ENCODE measurements at places on chromosomes 1 and 21.

- DNase-seq: no peak
These were observed 7.6 kb downstream of the NHLH1 start for GRCh38 chr1:160374306-160375110.

GRCh38 chr1:21164266-21164665 is 12.4 kb downstream of the EIF4G3 start:
- no peak for DNase-seq

DNA sequence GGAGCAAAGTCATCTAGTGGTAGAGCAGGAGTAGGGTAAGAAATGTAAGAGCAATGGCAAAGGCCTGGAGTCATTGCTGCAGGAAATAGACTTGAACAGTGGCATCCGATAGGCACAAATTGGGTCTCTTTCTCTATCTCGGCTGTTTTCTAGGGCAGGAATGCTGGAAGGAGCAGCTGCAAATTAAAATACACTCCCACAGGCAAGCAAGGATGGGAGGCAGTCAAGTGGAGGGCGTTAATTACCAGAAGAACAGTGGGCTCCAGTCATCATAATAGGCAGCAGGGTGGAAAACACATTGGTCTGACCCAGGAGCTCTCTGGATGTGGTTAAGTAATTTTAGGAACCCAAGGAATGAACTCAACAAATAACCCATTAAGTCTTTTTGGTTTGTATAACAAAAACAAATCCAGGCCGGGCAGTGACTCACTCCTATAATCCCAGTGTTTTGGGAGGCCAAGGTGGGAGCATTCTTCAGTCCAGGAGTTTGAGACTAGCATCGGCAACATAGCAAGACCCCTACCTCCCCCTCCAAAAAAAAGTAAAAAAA is 7.8 kb upstream of the TDRD5 start:
- DNase-seq: no peak

DNA sequence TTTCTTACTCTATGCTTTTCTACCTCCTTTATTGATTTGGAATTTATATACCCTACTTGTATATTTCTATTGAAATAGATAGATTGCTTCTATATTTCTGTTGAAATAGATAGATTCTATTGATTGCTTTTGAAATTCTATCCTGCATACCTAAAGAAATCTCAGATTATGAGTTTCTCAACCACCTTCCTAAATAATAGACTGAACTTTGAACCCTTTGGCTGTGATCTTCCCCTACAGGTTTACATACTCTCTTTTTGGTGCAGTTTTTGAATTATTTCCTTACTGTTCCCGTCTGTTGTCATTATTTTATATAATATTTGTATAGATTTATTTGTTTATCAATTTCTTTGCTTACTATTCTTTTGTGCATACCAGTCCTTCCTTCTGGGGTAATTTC is 20.4 kb upstream of the CSF3R start:
- no peak for DNase-seq

GRCh38 chr1:232457595-232457994 is 172.3 kb downstream of the SIPA1L2 start:
- no peak for DNase-seq

DNA sequence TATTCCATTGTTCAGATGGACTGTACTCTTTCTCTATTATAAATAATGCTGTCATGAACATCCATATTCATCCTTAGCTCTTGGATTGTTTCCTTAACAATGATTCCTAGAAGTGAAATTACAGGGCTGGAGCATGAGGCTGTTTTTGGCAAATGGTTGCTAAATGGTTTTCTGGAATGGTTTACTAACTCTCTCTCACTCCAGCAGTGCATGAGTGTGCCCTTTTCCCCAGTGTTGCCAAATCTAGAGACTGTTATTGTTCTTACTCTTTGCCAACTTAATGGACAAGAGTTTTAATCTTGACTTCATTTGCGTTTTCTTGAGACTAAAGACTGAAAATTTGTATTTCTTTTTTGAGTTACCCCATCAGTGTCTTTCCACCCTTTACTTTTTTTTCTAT is 113.0 kb downstream of the PAPPA2 start:
- no peak for DNase-seq

- DNase-seq: no peak
These were observed 37.1 kb downstream of the DDAH1 start for GRCh38 chr1:85427849-85428248.

DNA sequence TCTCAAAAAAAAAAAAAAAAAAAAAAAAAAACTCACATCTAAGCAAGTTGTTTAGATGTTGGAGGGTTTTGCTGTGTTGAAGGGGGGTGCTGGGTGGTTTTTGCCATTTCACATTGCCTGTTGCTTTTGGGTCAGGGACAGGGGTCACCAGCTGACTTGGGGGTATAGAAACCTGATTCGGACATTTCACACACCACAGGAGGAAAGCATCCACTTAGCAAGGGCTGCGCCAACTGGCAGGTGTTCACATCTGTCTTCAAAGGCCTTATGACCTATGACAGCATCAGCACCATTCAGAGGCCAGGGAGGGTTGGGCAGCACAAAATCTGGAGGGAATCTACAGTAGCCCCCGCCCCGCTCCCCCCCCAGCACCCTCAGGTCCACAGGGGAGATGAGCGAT is 45.2 kb downstream of the SYF2 start:
- DNase-seq: no peak

GRCh38 chr1:109208394-109208793 is 5.3 kb upstream of the SARS1 start:
- DNase-seq: no peak

Data from fibroblast of the conjunctiva (primary cell).